IPS-NIHi11 (cell line): ENCODE measurements at places on chromosomes 2 and 18.

GRCh38 chr18:76458522-76459311, 36.3 kb downstream of the ZNF516 start:
- no peak for DNase-seq

- no peak for DNase-seq
These were observed 242.0 kb upstream of the STON1 start for GRCh38 chr2:48287976-48288375.

DNA sequence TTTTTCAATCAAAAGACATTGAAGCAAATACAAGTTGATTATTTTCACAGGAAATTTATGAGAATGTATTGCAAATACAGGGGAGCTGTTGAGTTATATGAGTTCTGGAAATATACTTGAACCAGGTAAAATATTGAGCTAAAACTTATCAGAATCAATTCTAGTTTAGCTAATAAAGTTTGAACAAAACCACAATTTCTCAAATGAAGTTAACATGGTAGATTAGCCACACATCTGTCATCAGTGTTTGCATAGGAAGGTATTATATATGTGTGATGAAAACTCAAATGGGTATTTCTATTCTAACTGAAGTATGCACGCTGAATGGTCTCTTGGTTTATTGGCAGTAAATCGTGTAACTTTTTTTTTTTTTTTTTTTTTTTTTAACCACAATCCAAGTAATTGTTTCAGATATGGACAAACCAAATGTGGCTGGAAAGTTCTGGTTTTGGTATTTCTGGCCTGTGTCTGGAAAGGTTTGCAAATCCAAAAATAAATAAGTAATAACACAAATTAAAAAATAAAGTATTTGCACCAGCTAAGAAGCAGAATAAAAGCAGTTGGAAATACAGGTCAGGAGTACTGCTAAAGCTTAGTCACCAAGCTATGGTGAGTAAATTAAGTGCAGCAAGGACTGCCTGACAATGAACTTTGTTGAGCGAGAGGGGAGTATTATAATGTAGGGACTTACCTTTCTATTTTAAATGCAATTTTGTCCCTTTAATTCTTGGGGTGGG, 479.1 kb upstream of the FANCL start:
- DNase-seq: no peak

- DNase-seq: no peak
These were observed 48.4 kb downstream of the MTX2 start for GRCh38 chr2:176317623-176318065.

DNA sequence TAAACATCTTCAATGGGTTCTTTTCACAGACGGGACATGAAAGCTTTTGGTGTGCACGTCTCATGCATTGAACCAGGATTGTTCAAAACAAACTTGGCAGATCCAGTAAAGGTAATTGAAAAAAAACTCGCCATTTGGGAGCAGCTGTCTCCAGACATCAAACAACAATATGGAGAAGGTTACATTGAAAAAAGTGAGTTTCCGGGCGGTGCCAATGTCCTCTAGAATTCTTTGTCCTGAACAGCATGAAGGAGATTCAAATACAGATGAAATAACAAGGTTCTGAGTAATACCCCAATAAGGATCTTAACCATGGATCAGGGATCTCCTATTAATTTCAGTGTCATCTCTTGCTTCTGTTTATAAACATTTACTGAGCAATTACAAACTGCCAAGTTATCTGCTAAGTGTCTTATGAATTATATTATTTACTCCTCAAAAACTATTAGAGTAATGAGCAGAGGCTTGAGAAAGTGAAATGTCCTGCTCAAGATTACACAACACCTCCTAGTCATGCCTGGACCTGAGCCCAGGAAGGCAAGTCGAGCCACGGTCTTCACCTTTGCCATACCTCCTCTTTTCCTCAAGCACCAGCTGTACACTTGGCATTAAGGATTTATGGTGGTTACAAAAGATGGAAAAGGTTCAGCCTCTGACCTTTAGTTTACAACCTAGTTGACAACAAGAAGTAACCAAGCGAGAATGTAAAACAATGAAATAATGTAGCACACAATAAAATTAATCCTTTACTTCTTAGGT, 22.6 kb downstream of the DHRS9 start:
- no peak for DNase-seq

DNA sequence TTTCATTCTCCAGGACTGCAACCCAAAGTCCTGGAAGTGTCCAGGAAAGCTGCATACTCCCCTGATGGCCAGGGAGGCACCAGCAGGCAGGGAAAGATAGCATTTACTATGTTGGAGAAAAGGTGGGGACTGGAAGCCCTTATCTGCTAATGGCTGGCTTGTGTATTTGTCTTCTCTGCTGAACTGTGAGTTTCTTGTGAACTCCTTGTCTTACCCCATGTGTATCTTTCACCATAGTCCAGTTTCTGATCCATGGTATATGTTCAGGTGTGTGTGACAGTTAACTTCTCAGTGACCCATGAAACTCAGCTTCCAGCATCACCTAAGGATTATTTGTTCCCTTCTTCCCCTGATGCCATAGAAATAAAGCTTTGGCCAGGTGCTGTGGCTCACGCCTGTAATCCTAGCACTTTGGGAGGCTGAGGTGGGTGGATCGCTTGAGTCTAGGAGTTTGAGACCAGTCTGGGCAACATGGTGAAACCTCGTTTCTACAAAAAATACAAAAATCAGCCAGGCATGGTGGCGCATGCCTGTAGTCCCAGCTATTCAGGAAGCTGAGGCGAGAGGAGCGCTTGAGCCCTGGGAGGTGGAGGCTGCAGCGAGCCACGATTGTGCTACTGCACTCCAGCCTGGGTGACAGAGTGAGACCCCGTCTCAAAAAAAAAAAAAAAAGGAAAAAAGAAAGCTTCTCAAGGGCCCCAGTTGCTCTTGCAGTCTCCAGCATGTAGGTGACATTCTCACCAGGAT, 112.8 kb upstream of the MAP4K3 start:
- no peak for DNase-seq

DNA sequence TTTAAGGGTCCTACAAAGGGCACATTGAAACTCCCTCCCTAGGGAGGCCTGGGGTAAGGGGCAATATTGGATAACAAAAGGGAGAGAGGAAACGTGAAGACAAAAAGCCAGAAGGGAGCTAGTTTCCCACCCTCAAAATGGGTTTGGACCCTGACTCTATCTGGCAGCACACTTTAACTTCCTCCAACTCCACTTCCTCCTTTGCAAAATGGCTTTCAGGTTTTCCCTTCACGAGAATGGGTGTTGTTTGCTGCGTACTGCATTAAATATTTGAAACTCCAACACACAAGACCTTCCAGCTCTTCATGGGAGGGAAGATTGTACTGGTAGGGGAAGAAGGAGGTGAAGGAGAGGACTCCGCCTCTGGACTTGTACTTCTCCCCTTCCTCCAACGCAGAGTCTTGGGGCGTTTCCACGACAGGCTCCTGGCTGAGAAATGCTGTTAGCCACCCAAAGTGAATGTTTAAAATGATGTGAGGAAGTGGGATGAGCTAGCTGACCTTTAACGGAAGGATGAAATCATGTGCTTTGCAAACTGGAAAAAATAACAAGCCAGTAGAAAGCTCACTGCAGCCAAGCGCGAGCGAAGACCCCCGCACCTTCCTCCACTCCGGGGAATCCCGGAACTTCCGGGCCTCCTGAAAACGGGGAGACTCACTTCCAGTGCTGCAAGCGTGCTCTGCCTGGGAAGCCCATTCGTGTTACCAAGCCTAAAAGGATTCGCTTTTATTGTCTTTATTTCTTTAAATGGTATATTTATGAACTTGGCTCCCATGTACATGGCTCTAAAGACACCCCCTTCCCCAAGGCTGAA, 85.6 kb downstream of the VIT start:
- no peak for DNase-seq

GRCh38 chr2:40283111-40283909, 168.6 kb downstream of the SLC8A1 start:
- no peak for DNase-seq

- DNase-seq: no peak
These were observed 179.5 kb downstream of the EN1 start for GRCh38 chr2:118667964-118668363.

DNA sequence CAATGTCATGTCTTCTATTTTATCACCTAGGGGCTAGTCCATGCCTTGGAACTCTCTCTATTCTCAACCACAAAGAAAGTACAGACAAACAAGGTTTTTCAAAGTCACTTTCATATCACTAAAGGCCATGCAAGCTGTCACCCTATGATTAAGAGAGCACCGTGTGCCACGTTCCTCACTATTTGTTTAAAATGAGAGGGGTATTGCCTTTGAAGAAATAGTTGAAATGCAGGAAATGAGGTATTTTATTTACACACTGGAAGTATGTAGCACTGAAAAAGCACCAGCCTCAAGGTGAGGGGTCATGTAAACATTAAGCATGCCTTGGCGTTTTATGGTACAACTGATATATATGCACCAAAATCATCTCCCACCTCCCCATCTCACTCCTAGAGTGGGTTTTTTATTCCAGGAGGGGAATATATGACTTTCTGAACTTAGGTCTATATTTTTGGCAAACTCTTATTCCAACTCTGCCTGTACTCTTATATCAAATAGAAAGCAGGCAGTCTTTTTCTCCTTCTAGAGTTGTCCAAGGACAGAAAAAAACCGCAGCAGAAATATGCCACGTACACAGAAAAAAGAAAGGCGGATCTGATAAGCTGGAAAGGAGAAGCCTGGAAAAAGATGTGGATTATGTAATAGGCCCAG, 53.5 kb downstream of the VSNL1 start:
- no peak for DNase-seq

DNA sequence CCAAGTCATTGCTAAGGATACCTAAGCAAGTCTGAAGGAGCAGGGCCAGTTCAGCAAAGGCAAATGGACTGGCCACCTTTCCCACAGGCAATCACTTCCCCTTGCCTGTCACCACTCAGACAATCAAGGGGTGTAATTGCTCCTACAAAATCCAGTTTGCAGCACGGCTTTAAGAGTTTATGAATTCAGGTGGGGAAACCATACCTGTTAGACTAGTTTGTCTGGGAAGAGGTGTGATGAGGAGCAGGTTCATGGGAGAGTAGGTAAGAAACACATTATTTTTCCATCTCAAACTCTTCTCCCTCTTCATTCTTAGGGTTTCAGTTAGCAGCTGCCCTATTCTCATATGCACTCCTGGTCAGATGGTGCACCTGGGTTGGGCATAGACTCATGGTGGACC, 102.5 kb downstream of the EVA1A start:
- DNase-seq: no peak
